ENCODE measurements at places on chromosomes 11 and 22. TPM values are rescaled to one million over a fixed set of nuclear protein-coding genes. Genes with fewer than 3 reads are reported as not detected.

The PNPLA2 gene
- total RNA-seq: 21.4 TPM

The TSGA10IP gene
- not detected for total RNA-seq

The CREBZF gene
- total RNA-seq: 31.0 TPM

The OR51E2 gene
- total RNA-seq: not detected

The USH1C gene
- total RNA-seq: not detected

The LRRC75B gene
- total RNA-seq: 6.4 TPM
